Stimulated activated CD8-positive, alpha-beta memory T cell treated with anti-CD3 and anti-CD28 coated beads, Interleukin-2, amount 100 ng/mL, for 48 hours (primary cell): ENCODE measurements at places on chromosomes 5 and 9.

GRCh38 chr5:134226441-134227192, 744 bp upstream of the PPP2CA start:
- DNase-seq: no peak

- no peak for DNase-seq
Measured at GRCh38 chr5:14753947-14754346, 89.4 kb downstream of the OTULIN start.

GRCh38 chr9:16575142-16575985, 295.1 kb downstream of the BNC2 start:
- DNase-seq: no peak

DNA sequence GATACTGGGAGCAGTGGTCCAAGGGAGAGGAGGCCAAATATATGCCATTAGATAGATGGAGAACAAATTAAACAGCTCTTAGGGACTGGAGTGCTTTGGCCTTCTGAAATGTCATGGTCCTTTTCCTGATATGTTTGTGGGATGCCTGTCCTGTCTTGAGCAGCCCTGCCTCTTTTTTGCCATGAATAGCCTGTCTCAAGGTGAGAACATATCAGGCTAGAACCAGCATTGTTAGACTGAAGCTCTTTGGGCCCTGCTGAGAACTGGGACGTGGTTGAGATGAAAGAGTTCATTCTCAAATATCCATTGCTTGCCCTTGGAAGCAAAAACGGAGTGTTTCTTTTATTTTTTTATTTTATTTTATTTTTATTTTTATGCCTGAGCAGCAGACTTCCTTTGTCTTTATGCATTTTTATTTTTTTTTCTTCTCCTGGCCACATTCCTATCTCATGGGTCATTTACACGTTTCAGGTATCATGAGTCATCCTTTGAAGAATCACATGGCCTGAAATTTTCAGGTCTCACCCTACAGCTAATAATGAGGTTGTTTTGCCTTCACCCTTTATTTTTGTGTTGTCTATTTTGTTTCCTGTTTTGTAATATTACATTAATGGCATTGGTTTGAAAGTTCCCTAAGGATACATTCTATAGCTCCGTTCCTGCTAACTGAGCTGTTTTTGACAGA, 371.4 kb downstream of the PSAT1 start:
- no peak for DNase-seq

DNA sequence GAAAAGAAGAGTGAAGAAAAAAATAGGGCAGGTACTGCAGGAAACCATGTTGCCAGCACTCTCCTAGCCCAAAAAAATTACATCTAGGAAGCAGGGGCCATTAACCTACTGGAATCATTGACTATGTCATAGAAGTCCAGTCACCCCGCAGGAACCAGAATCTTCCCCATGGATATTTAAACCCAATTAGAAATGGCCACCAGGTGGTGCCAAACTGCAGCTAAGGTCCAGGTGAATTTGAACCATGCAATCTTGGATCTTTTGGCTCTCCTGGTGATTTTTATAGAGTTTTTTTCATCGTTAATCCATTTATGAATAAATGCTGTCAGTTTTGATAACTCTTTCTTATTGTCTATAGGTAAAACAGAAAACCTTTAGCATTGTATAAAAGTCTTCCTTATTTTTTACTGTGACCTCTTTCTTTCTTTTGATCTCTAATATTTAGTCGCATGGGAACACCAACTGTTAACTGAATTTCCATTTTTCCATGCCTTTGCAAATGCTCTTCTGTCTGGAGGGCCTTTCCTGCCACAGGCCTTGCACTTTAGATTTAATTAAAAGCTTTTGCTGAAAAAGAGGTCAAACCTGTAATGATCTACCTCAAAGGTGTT, 147.5 kb upstream of the FGF10 start:
- DNase-seq: no peak

- no peak for DNase-seq
Measured at GRCh38 chr9:132239518-132239917, 77.7 kb downstream of the NTNG2 start.

- DNase-seq: no peak
Measured at GRCh38 chr9:136304981-136305380, 1.1 kb upstream of the CCDC187 start.
